ENCODE measurements at places on chromosomes 2 and 18.

- no peak for DNase-seq
These were observed at the start of gene GCG for GRCh38 chr2:162152147-162152546. TSS of gene GCG (minus strand) at chr2:162152247. CDS start at chr2:162149178, 3,069 bp downstream.

DNA sequence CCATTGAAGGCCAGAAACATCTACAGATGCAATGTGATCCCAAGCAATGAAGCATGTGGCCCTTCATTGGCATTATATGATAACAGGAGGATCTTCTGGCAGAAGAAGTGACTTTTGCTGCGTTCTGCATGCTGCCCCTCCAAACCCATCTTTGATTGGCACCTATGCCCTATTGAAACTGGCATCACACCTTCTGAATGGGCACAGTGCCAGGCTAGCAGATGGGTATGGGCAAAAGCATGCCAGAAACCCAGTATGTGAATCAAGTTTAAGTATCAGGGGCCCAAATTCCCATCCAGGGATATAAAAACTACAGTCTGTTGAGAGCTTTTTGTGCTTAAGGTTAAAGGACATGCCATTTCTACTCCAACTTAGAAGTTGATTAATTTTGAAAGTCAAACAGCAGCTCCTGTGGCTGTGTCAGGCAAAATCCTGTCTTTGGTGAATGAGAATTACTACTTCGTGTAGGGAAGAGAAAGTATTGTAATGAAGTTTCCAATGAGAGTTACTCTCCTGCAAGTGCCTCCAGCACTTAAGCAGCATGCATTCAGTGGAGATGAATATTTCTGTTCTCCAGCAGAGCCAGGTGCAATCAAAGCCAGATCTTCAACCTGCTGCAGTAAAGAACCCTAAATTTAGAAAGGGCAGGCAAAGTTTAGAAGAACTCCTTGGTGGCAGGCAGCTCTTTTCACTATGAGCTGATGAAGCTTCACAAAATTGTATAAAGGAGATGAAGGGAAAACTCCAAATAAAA, 8.6 kb downstream of the VRK2 start:
- no peak for DNase-seq

- no peak for DNase-seq
These were observed 844 bp upstream of the CPS1 start for GRCh38 chr2:210555555-210555954.

DNA sequence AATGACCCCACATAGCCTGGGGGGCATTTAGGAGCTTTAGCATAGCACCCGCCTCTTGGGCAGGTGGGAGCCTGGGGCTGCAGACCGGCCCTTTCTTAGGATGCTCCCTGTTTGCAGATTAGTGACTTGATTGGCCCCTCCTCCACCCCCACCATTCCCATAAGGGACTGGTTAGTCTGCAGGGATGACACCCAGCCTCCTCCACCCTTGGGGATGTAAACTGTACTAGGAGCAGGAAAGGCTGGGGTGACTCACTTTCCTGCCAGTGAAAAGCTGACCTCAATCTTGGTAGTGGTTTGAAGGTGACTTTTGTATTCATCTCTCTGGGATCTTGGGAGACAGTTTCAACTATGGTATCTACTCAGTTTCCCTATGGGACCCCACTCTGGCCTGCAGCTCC, 24.2 kb downstream of the CTIF start:
- DNase-seq, result no peak

DNA sequence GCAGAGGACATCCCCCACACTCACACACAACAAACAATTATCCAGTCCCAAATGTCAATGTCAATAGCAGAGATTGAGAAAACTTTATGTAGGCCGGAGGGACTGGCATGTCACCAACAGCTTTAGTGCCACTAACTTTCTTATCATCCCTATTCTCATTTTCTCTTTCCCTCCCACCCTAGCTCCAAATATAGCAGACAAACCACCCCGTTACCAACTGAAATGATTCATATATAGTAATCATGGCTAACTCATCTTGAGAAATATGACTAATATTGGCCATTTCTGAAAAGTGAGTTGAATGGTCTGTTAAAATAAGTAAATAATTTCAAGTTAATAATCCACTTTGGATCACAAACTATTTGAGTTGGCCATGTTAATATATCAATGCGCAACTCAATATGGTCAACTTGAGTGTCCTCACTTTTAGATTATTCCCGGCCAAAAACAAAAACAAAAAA, 242.1 kb upstream of the RND3 start:
- peak; percentile 19 for DNase-seq

DNA sequence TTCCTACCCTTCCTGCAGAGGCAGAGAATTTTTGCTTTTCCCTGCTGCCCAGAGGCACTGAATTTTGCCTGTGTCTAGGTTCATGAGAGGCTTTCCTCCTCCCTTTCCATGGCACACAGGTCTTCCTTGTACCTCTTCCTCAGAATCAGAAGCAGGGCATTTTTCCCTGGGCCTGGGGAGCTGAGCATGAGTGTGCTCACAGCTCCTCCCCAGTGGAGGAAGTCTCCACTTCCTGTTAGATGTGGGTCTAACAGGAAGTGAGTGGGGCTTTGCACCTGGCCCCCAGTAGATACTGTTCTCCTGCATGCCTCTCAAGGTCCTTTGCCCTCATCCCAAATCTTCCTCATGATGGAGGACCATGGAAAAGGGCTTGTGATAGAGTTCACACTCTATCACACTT, 297.2 kb upstream of the FIGN start:
- no peak for DNase-seq

DNA sequence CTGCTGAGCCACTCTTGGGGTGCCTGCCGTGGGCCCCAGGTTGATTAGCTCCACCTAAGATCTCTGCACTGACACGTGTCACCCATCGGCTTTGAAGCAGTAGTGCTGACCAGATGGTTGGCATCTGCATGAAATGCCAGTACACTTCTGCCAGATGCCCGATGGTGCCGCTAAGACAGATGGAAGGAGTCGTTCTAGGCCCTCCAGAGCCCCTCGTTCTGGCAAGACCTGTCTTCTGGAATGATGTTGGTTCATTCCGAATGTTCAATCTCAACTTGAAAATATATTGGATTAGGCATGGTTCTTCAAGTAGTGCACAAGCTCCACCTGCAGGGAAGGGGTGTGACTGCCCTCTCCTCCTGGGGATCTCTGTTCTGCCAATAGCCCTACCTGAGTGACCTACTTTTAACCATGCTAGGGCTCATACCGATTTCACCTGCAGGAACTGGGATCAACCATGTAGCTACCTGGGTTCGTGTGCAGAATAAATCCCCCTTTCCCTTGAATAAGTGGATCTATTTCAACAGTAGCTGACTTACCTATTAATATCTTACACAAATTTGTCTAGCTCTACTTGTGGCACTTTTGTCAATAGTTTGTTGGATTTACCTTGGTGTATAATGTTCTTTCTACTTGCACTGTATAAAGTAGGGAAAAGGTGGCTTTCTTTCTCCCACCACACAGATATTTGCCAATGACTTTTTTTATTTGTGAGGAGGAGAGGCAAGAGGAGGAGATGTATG, 342.6 kb downstream of the CTNNA2 start:
- DNase-seq, result no peak

DNA sequence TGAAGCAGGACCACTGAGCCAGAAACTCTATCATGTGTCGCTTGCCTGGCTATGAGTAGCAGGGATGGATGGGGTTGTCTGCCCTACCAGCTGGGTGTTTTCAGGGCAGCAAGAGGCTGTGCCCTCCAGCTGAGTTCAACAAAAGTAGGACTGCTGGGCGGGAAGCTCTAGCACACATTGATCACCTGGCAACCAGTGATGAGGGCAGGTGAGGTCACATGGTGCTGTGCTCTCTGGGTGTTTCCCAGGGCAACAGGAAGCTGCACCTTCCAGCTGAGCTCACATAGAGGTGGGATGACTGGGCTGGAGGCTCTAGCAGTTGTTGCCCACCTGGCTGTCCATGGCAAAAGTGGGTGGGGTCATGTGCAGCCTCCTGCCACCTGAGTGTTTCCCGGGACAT, 487.3 kb upstream of the VWC2L start:
- DNase-seq, result no peak

GRCh38 chr2:179938026-179938425, 69.1 kb downstream of the CWC22 start:
- DNase-seq, result no peak

DNA sequence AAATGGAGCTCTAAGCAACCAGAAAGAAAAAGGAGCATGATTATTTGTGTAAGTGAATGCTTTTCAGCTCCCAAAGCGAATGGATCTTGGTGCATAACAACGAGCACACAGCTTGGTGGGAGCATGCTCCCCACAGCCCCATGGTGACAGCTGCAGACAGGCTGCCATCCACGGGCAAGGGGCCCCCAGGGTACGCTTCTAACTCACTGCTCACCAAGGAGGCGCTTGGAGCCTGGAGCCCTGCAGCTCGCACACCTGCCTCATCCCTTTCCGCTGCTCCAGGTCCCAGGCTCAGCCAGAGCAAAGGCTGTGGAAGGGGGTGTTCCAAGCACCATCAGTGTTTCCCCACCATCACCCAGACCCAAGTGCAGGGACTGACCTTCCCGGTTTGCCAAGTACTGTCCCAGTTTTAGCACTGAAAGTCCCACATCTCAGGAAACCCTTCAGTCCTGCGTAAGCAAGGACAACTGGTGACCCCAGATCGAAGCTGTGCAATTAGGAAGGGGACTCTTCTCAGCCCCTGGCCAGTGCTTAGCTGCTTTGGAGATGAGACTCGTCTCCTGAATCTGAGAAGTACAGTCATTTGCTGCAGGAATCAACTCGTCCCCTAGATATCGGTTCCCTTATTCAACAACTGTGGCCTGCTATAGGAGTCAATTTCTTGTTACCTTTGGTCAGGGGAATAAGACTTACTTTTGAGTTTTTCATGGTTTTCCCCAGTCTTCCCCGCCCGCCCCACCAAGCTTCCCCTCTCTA, 50.0 kb upstream of the ATG16L1 start:
- no peak for DNase-seq

DNA sequence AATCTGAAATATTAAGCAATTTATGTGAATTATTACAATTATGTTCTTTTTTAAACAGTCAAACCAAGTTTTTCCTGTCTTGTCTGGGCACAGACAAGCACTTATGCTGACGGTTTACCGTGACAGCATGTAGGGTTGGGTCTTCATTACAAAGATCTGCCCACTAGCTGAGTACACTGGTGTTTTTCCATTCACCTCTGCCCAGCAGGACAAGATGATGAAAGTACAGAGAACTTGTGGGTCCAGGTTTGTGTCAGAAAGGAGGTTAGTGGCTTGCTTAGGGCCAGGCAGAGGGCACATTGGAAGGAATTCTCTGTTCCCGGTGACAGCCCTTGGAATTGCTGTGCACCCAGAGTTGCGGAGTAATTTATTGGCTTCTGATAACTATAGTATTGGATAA, 14.0 kb downstream of the NABP1 start:
- DNase-seq, result no peak

DNA sequence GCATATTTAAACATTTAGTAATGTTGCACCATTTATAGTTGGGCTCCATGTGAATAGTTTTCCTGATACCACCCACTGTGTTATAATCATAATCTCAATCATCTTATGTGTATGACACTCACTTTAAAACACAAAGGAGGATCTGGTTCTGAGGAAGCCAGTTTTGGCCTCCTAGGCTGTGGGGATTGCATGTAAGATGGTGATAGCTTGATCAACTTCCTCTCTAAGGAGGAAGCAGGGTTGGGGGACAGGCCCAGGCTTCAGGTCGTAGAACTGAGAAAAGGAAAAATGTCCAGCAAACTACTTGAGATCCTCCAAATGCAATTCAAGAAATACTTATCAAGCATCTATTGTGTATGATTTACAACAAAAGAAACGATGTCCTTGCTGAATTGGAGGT, 4.9 kb upstream of the PPM1B start:
- no peak for DNase-seq

- no peak for DNase-seq
These were observed 33.9 kb downstream of the RBMS1 start for GRCh38 chr2:160459538-160460332.

GRCh38 chr18:76827205-76828200, 5.1 kb downstream of the ZNF236 start:
- no peak for DNase-seq

DNA sequence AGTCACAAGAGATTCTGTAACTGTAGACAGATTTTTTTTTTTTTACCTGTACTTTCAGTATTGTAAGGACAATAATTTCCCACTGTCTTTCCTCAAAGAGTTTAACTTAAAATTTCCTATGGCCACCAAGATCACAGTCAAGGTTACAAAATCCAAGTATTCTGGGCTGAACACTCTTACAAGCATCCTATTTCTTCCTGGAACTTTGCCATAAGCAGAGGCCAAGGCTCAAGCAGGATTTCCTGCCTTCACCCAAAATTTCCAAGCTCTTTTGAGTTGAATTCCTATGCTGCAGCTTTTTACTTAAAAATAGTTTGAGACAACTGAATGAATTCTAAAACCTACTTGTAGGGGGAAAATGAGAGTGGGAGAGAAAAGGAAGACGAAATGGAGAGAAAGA, 299.4 kb downstream of the ZNF516 start:
- no peak for DNase-seq

GRCh38 chr2:222179592-222179991, 119.2 kb downstream of the PAX3 start:
- no peak for DNase-seq

DNA sequence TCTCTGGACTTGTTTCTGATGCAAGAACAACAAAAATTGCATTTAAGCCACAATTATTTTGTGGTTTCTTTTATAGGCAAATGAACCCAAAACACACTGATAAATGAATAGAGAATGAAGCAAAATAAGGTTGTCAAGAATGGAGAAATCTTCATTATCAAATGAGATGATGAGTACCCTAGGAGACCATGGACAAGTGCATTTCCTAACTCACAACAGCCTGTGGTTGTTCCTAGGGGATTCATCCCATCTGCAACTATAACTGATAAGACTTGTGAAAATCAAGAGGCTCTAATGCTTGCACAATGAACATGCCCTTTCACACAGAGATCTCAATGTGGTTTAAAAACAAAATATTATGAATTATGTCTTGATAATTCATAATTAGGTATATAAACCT, 159.9 kb downstream of the PDE1A start:
- DNase-seq, result no peak

DNA sequence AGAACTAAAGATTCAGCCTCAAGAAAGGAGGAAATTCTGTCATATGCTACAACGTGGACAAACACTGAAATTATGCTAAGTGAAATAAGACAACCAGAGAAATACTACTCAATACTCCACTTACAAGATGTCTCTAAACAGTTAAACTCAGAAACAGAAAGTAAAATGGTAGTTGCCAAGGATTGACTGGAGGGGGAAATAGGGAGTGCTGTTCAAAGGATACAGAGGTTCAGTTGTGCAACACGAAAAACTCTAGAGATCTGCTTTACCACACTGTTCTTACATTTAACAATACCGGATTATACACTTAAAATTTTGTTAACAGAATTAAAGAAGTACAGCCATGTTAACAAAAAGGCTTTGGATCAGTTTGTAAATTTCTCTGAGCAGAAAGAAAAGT, 39.8 kb upstream of the C2orf15 start:
- DNase-seq, result no peak

DNA sequence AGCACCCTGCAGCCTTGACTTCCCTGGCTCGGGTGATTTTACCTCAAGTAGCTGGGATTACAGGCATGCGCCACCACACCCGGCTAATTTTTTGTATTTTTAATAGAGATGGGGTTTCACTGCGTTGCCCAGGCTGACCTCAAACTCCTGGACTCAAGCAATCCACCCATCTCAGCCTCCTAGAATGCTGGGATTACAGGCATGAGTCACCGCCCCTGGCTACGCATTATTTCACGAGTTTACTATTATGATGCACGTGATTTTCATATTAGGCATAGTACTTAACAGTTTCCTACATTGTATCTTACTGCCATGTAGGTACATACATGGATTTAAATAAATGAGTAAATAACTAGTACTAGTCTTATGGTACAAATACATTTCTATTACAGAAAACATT, 4.4 kb downstream of the DYNC2LI1 start:
- no peak for DNase-seq

GRCh38 chr2:23757686-23758433, 169.1 kb downstream of the ATAD2B start:
- no peak for DNase-seq

- DNase-seq, result no peak
These were observed 118.4 kb downstream of the BMPR2 start for GRCh38 chr2:202494300-202495229.

Measured in activated CD4-positive, alpha-beta T cell treated with anti-CD3 and anti-CD28 coated beads, Interleukin-2, amount 50 U/mL, for 16 hours (primary cell).